AG09309 (cell line): ENCODE measurements at places on chromosomes 5 and 9.

DNA sequence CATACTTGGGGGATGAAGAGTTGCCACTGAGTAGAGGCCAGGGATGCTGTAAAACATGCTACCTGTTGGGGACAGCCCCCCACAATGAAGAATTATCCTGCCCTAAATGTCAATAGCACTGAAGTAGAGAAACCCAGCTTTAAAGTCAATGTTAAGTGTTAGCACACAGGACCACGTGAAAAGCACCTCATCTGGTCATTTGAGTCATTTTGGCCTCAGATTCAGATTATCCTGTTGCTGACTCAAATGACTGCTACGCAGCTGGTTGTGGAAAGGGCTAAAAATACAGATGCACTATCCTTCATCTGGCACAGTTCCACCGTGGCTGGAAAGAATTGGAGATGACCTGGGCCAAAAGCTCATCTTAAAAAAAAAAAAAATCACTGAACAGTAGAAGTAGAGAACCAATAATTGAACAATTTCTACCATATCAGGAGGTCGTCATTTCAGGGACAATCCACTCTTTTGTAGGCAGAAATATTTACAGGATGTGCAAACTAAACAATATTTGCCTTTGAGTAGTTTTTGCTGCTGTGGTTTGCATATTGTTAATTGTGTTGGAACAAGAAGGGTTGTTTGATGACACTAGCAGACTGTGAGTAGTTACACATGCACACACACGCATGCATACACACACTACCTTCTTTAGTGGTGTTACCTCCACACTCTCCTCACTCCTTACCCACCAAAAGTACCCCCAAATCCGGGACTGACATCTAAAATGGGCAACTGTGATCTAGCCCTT, 195.3 kb upstream of the KLF9 start:
- peak; percentile 87 for DNase-seq

GRCh38 chr5:200985-201384, 9.7 kb downstream of the LRRC14B start:
- no peak for DNase-seq

DNA sequence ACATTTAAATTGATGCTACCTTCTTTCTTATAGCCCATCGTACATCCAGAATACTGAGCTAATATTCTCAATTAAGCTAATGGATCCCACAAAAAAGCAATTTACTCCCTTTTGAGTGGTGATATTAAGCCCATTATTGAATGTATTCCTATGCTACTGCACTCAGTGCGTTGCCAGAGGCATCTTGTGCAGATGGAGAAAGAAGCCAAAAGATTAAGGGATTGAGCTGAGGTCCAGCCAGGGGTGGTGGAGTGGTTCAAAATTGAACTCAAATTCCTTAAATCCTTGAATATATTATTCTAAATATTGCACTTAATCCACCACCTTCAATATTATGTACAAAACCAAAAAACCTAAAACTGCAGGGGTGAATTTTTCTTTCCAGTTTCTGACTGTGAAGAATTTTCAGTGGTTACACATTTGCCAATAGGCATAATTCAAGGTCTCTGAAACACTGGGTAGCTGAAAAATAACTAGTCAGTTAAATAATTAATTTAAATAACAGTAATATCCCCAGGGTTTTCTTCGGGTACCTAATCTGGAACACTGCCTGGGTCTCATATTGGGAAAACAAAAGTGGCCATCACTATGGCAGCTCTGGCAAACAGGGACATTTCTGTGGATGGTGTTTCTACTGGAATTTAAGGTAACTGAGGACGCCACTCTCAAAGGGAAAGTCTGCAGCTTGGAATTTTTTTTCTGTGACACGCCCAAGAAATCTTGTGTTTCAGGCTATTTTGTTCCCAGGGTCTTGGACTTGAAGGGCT, 6.2 kb upstream of the LIFR start:
- DNase-seq, result no peak

GRCh38 chr5:90117005-90117404, 292.6 kb downstream of the CETN3 start:
- no peak for DNase-seq

DNA sequence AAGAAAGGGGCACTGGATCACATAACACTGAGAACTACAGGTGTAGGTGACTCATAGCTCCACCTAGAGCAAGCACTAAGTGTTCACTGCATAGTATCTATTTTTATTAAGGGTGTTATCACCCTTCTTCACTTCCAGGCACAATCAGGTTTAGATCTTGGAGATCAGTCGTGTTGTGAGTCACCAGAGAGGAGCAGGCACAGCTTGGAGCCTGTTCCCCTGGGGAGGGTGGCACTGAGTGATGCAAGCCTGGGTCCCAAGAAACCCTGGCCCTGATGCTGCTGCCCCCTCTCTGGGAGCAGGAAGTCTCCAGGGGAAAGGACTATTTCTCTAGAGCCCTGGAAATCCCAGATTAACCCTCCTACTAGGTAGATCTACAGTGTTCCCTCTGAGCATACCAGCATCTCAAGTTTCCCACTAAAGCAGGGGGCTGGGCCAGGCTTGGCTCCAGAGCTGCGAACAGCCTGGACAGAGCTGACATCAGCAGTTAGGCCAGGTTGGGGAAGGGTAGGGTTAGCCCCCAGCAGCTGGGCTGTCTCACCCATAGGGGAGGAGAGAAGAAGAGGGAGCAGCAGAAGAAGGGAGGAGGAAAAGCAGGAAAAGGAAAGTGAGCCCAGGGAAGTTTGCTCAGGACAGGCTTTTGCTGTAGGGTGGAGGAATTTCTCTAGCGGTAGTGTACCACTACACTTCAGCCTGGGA, 28.1 kb upstream of the SPINK4 start:
- no peak for DNase-seq
